Bladder microvascular endothelial cell (primary cell): ENCODE measurements at places on chromosomes 3 and 15. TPM values are rescaled to one million over a fixed set of nuclear protein-coding genes. Genes with fewer than 3 reads are reported as not detected.

The MESP2 gene
- total RNA-seq, result not detected in 2 replicates

The EBLN2 gene
- total RNA-seq, result 3.7 and 9.6 TPM in 2 replicates

The CPN2 gene
- not detected in 2 replicates for total RNA-seq

The ALDH1L1 gene
- under 0.01 TPM in 1 of 2 replicates, not detected in the other for total RNA-seq

The CGNL1 gene
- 1.9 and 23.0 TPM in 2 replicates for total RNA-seq

The TOPAZ1 gene
- not detected in 2 replicates for total RNA-seq

The MKRN2OS gene
- total RNA-seq, result not detected in 2 replicates

The SPATA16 gene
- not detected in 2 replicates for total RNA-seq

The RYK gene
- total RNA-seq, result 52.6 and 111 TPM in 2 replicates

The SPSB4 gene
- not detected in 2 replicates for total RNA-seq

The C2CD4A gene
- under 0.01 and 1.3 TPM in 2 replicates for total RNA-seq

The FBXW12 gene
- total RNA-seq, result not detected in 2 replicates

The RETNLB gene
- total RNA-seq, result not detected in 2 replicates

The LNP1 gene
- 0.81 and 1.1 TPM in 2 replicates for total RNA-seq

The CACNA1D gene
- not detected in 2 replicates for total RNA-seq

The HTD2 gene
- total RNA-seq, result 3.2 and 7.4 TPM in 2 replicates

The SLC6A1 gene
- not detected in 2 replicates for total RNA-seq

The KPNA4 gene
- total RNA-seq, result 17.8 and 37.7 TPM in 2 replicates

The GUCA1C gene
- total RNA-seq, result not detected in 2 replicates

The GOLGA6L1 gene
- total RNA-seq, result not detected in 2 replicates

The RHCG gene
- total RNA-seq, result under 0.01 TPM in 1 of 2 replicates, not detected in the other

The ABI3BP gene
- 1.5 and 17.4 TPM in 2 replicates for total RNA-seq

The NDN gene
- 9.9 and 26.2 TPM in 2 replicates for total RNA-seq

The DPPA2 gene
- total RNA-seq, result not detected in 2 replicates
